Activated naive CD4-positive, alpha-beta T cell treated with anti-CD3 and anti-CD28 coated beads, Interleukin-2, amount 10 ng/mL, durations not matched to agents 7 days and 5 days (primary cell): ENCODE measurements at places on chromosomes 3 and 15.
A peak's percentile ranks its signal among the peaks of the same experiment; 100 is the strongest.

GRCh38 chr3:120147072-120147871 is 53.0 kb upstream of the GSK3B start:
- no peaks in the 10 kb centered on the region for H3K36me3 ChIP-seq
- H3K27ac ChIP-seq, result no peak overlapping the region
- no peak overlapping the region for H3K4me3 ChIP-seq
- no peaks in the 10 kb centered on the region for H3K27me3 ChIP-seq
- DNase-seq, result peak; percentile 64

GRCh38 chr15:66389859-66390381 is 3.2 kb downstream of the MAP2K1 start:
- peak overlapping the region; percentile 96 for H3K4me3 ChIP-seq
- H3K27ac ChIP-seq, result peak overlapping the region; percentile 84
- no peaks in the 10 kb centered on the region for H3K27me3 ChIP-seq
- peaks cover 48% of the 10 kb centered on the region for H3K36me3 ChIP-seq
- no peak for DNase-seq

DNA sequence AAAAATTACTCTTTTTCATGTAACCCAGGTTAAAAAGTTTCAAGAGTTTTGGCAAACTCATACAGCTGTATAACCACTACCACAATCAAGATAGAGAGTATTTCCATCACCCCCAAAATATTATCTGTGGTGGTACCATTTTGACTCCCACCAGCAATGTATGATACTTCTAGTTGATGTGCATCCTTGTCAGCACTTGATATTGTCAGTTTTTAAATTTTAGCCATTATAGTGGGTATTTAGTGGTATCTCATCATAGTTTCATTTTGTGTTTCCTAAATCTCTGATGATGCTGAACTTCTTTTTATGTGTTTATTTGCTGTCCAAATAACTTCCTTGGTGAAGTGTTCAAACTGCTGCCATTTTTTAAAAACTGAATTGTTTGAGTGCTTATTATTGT is 14.6 kb downstream of the CTDSPL start:
- no peak for DNase-seq
- no peaks in the 10 kb centered on the region for H3K36me3 ChIP-seq
- H3K4me3 ChIP-seq, result no peak overlapping the region
- H3K4me1 ChIP-seq, result peaks cover 3% of the 10 kb centered on the region

DNA sequence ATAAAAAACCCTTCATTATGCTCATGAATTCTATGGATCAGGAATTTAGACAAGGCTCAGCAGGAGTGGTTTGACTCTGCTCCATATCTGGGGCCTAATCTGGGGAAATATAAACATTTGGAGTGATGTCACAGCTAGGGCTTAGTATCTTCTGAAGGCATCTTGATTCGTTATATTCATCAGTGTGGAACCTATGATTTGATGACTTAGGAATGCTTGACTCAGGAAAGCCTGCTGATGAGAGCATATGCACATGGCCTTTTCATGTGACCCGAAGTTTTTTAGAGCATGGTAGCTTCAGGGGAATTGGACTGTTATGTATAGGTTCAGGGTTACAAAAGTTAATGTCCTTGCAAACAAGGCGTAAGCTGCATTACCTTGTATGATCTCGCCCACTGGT is 184.9 kb upstream of the LRRC3B start:
- no peak overlapping the region for H3K27ac ChIP-seq
- no peak for DNase-seq
- no peak overlapping the region for H3K4me3 ChIP-seq
- H3K27me3 ChIP-seq, result no peaks in the 10 kb centered on the region
- no peaks in the 10 kb centered on the region for H3K4me1 ChIP-seq

GRCh38 chr15:91196768-91197167 is 96.7 kb downstream of the SV2B start:
- H3K27ac ChIP-seq, result no peak overlapping the region
- peaks cover 25% of the 10 kb centered on the region for H3K27me3 ChIP-seq
- no peak for DNase-seq
- no peaks in the 10 kb centered on the region for H3K4me1 ChIP-seq

DNA sequence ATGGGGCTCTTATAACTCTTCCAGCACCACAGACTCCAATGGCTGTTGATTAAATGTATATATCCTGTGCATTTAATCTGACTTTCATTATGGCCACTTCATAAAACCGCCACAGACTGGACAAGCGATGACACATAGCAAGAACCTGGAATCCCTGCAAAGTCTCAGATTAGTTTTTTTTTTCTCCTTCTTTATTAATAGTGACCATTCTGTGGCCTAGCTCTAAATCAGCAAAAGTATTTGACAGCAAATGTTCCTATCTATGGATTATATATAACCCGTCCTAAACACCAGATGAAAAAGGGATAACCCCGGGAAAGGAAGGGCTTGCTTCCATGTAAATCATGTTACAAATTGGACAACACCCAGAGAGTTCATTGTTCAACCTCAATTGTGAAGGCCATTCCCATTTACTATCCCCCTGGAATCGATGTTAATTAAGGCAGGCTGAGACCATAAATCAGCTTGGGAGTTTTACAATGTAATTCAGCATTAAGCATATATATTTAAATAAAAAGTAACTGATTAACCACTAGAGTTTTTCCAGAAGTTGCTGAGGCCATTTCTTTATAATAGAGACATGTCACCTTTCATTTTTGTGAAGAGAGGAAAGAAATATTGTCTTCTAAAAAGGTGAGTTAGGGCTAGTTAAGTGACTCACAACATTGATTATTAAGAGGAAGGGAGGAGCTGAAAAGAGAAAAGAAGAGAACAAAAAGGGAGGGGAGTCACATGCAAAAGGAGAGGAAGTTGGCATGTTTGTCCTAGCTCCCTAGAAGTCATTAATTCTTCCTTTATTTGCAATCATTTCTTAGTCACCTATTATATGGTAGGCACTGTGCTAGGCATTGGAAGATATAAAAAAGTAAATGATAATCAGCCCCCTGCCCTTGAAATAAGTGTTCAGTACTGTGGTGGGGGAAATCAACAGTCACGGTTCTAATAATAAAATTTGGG is 26.2 kb downstream of the ALDH1A2 start:
- no peaks in the 10 kb centered on the region for H3K36me3 ChIP-seq
- H3K27me3 ChIP-seq, result peaks cover 8% of the 10 kb centered on the region
- no peaks in the 10 kb centered on the region for H3K4me1 ChIP-seq
- no peak for DNase-seq
- no peak overlapping the region for H3K27ac ChIP-seq
